ENCODE measurements at places on chromosomes 3 and 15. TPM values are rescaled to one million over a fixed set of nuclear protein-coding genes. Genes with fewer than 3 reads are reported as not detected.

- H3K27me3 ChIP-seq = no peaks in the 10 kb centered on the region
- no peak for DNase-seq
- no peak overlapping the region for H3K27ac ChIP-seq
- H3K4me3 ChIP-seq = no peak overlapping the region
Observed at GRCh38 chr3:157327837-157328236, 108.8 kb upstream of the PTX3 start.

DNA sequence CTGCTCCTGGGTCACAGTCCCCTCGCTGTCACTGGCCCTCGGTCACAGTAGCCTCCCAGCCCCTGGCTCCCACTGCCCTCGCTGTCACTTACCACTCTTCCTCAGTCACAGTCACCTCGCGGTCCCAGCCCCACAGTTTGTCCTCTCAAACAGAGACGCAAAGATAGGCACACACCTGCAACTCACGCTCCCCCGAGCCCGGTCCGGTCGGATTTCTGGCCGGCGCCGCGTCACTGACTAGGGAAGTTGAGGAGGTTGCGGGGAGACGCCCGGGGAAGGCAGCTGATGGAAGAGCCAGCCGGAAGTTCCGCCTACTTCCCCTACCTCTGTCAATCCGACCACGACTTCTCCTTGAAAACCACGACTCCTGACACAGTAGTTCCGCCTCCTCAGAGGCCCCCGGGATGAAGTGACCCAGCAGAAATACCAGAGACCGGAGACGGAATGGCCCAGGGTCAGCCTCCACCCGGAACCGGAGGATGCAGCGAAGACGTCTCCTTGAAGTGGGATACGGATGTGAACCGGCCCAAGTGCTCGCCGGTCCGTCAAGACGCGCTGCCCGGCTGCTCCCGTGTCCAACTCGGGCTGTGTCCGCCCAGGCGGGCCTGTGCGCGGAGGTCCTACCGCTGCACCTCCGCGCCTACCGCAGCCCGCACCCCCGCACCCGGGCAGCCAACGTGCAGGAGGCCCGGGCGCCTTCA, at the start of gene PCYT1A:
TSS of gene PCYT1A (minus strand) at position 287 of the 701 bp plus-strand sequence. CDS start 17,195 bp downstream, outside the sequence.
- peak within 1 kb of the TSS; percentile 100 for H3K4me3 ChIP-seq
- H3K27me3 ChIP-seq = peaks cover 10% of the 10 kb centered on the region
- peak within 1 kb of the TSS; percentile 97 for H3K27ac ChIP-seq
- H3K4me1 ChIP-seq = peaks cover 26% of the 10 kb centered on the region
- peak; percentile 80 for DNase-seq

DNA sequence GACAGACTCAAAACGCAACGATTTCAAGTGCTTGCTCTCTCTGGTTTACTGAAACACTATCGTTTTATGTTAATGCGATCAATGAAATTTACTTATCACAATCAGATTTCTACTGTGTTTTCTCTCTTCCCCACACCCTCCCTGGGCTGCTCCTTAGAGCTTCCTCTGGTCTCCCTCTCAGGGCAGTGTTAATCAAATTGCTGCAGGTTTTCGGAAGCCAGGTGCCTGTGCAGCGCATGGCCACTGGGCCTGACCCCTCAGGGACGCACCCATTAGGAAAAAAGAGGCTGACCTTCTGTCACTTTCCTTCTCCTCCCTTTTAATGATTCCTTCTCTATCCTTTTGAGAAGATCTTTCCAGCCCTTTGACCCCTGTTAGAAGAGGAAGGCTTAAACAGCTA, 134.5 kb upstream of the ONECUT1 start:
- no peak overlapping the region for H3K4me3 ChIP-seq
- H3K36me3 ChIP-seq = no peaks in the 10 kb centered on the region
- no peaks in the 10 kb centered on the region for H3K27me3 ChIP-seq
- no peaks in the 10 kb centered on the region for H3K4me1 ChIP-seq
- H3K27ac ChIP-seq = no peak overlapping the region
- no peak for DNase-seq

DNA sequence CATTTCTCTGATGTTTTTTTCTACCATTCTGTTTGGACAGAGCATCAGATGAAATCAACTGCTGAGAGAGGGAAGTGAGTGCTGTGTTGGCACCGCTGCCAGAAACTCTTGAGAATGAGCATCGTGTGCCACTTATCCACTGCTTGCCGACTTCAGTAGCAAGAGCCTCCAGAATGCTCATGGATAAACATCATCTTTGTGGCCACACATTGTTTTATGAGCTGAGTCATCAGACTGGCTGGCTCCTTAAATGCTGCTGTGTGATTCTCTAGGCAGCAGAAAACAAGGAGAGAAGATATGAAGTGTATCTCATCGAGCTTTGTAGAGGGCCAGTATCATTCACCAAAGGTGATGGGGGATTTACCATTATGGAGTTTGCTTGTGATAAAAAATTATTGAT, 3.4 kb upstream of the DOCK3 start:
- H3K4me1 ChIP-seq = peaks cover 7% of the 10 kb centered on the region
- peaks cover 8% of the 10 kb centered on the region for H3K36me3 ChIP-seq
- peaks cover 12% of the 10 kb centered on the region for H3K27me3 ChIP-seq
- no peak overlapping the region for H3K4me3 ChIP-seq

The DZIP1L gene
- total RNA-seq = 7.7 TPM

DNA sequence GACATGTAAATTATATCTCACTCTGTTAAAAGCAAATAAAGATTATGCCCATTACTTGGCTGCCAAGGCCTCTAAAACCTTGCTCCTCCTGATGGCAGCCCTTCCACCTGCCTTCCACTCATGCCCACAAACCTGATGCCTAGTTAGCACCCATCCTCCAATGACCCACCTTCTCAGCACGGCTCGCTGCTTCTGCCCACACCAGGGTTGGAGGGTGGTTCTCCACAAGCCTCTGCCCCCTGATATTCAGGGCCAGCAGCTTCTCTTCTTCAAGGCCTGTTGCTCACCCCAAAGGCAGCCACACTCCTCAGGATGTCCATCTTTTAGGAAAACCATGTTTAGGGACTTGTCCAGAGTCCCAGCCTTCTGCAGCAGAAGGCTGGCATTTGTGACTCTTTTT, 263.4 kb upstream of the TLE3 start:
- H3K27ac ChIP-seq = no peak overlapping the region
- DNase-seq = no peak

The MESP2 gene
- 0.33 TPM for total RNA-seq

DNA sequence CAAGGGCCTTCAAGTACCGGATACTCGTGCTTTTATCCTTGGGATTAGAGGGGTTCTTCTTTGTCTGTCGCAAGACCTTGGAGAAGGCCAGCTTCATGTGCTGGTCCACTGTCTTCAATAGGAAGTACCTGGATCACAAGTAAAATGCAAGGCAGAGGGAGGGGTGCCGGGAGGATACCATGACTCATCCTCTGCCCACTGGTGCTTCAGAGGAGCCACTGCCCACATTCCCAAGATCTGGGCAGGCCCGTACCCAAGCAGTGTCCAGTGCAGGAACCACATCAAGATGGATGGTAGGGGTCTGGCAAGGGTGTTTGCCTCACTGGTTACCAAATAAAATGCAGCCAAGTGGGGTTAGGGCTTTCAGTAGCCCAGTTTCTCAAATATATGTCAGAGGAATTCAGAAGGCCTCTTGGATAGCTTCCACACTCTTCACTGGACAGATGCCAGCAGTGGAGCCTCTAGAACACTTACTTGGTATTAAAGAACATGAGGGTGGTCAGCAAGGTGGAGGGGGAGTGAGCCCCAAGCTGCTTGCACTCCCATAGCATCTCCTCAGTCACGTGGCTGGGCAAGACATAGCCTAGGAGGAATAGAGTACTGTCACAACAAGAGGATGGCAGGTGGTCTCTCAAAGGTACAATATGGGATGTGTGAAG, 3.6 kb upstream of the IMPDH2 start:
- no peak overlapping the region for H3K4me3 ChIP-seq
- H3K36me3 ChIP-seq = peaks cover 23% of the 10 kb centered on the region
- peaks cover 6% of the 10 kb centered on the region for H3K4me1 ChIP-seq
- H3K27me3 ChIP-seq = peaks cover 1% of the 10 kb centered on the region
- DNase-seq = no peak
- no peak overlapping the region for H3K27ac ChIP-seq

DNA sequence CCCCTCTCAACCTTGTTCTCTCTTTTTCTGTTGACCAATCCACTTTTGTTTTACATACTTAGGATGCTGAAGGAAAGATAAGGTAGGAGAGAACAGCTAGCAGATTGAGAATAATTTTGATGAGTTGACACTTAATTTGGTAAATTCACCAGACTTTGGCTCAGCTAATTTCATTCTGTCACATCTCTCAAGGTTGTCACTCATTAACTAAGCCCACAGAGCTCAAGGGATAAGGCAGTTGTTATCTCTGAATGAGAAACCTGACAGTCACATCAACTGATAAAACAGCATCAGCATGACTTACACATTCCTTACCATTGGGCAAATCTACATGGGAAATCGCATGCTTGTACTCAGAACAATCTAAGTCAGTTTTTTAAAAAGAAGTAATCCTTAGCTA, 591.4 kb downstream of the NLGN1 start:
- H3K4me1 ChIP-seq = no peaks in the 10 kb centered on the region
- no peaks in the 10 kb centered on the region for H3K36me3 ChIP-seq
- no peak for DNase-seq
- no peaks in the 10 kb centered on the region for H3K27me3 ChIP-seq
- no peak overlapping the region for H3K27ac ChIP-seq
- no peak overlapping the region for H3K4me3 ChIP-seq

Measured in endothelial cell (in vitro differentiated cells).